Activated CD4-positive, alpha-beta T cell treated with anti-CD3 and anti-CD28 coated beads, Interleukin-10, Interleukin-2, amounts not matched to agents 100 ng/mL and 50 ng/mL, durations not matched to agents 16 hours and 8 hours (primary cell): ENCODE measurements at places on chromosomes 12 and 14.

GRCh38 chr12:56987551-56988053 is 18.7 kb downstream of the ZBTB39 start:
- DNase-seq: peak; percentile 75

DNA sequence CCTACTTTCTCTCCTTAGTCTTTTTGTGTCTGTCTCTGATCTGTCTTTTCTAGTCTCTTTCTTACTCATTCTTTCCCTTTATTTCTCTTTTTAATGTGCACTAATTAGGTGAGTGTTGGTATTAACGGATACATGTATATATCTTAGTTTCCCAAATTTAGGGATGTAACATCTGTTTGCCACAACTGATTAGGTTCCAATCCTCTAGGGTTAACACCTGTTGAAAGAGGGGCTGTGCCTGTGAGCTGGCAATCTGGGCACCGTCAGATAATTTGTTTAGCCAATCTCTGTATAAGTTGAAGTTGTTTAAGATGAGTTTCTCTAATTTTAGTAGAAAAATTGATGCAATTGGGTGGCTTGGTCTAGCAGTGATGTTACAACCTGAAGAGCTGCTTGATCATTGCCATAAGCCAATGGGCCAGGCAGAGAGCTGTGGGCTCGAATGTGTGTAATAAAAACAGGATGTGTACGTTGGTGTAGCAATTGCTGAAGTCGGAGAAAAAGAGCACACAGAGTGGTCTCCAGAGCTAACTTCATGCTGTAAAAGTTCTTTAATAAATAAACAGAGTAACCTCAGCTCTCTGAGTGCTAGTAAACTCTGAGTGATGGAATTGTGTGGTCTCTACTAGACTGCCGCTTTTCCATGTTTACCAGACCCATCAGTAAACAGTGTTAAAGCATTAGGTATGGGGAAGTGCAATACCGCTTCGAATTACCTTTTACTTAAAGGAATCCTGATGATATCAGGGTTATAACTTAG is 18.3 kb upstream of the LYZ start:
- peak; percentile 37 for DNase-seq

- DNase-seq: no peak
Measured at GRCh38 chr12:546265-546919, 86.7 kb downstream of the B4GALNT3 start.

DNA sequence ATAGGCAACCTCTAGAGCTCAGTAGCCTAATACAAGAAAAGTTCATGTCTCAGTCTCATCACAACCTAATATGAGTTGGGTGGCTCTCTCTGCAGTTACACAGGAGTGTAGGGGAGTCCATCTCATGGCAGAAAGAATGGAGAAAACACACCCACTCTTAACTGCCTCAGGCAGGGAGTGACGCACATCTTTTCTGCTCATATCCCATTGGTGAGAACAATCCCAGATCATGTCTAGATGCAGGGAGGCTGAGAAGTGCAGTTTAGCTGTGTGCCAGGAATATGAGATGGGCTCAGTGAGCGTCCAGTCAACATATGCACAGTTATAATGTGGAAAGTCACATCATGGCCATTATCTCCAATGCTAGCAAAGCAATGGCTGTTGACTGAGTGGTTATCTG is 59.3 kb upstream of the KCNA5 start:
- DNase-seq: no peak

DNA sequence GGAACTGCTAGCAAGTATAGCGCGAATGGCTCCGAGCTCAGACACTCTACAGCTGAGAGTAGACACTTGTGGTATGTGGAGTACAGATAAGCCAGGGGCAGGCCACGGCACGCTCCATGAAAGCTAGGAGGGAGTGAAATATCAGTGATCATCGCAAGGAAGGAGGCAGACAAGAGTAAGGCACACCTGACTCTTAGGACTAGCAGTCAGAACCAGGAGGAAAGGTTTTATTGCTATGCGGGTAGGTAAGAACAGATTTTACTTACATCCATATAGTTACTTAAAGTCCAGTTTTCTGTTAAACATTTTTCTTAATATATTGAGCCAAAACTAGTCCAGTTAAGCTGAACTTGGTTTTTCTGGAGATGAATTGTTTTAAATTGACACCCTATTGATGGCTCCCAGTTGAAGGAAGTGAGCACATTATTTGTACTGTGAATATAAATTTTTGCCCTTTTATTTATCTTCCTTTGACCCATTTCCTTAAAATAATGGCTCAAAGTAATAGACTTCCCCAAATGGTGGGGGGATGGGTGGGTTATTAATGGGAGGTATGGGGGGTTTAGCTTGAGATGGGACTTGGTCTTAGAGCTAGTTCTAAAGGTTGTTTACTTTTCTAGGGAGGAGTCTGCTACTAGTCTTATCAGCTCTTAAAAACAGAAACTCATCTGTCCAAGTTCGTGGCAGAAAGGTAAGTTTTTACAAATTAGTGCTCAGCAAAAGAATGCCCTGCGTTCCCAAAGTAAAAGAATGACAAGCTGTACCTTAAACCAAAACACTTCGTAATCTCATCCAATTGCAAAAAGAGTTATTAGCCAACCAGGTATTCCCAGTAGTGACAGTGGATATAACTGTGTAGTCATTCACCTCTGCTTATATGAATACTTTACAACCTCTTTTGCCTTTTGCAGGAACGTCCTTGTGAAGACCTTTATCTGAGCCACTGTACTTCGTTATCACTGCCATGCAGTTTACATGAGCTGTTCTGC is 5.8 kb downstream of the HNRNPA1 start:
- no peak for DNase-seq

DNA sequence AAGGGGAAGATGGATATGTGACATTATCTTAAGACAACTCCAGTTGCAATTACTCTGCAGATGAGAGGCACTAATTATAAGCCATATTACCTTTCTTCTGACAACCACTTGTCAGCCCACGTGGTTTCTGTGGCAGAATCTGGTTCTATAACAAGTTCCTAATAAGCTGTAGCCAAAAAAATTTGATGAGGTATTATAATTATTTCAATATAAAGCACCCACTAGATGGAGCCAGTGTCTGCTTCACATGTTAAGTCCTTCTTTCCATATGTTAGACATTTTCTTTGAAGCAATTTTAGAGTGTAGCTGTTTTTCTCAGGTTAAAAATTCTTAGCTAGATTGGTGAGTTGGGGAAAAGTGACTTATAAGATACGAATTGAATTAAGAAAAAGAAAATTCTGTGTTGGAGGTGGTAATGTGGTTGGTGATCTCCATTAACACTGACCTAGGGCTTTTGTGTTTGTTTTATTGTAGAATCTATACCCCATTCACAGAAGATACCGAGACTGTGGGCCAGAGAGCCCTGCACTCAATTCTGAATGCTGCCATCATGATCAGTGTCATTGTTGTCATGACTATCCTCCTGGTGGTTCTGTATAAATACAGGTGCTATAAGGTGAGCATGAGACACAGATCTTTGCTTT is 36.9 kb downstream of the PSEN1 start:
- peak; percentile 38 for DNase-seq

DNA sequence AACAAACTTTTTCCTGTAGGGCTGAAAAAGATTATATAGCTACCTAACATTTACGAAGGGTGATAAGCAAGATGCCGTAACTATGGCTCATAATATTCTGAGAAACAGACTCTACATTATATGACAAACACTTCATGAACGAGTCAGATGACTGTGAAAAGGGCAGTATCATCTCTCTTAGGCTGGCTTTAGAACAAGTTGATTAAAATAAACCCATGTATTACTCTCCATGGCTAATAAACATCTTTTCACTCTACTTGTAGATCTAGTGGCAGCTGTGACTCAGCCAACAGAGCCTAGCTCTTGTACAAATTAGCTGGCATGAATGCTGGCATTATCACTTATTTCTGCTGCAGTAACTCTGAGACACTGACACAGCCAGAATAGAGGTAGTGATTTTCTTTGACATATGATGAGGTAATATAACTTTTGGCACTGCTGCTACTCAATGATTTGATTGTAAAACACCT is 47.1 kb downstream of the SLC2A13 start:
- DNase-seq: no peak

DNA sequence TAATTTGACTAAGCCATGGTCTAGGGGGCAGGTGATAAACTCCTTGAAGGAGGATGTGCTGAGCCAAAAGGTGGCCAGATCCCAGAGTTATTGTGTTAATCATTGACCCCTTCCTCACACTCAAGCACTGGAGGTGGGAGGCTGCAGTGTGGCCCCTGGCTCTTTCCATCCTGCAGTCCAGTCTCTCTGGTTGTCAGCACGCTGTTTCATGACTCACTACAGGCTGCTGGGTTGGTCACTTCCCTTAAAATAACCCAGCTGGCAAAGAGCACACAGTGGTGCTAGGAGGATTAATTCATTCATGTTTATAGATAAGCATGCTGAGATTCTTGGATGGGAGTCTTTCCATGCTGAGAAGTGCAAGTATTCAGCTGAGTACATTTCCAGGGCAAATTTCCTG is 228.9 kb downstream of the ANO2 start:
- no peak for DNase-seq

GRCh38 chr12:131912518-131913274 is 16.4 kb upstream of the PUS1 start:
- DNase-seq: no peak

DNA sequence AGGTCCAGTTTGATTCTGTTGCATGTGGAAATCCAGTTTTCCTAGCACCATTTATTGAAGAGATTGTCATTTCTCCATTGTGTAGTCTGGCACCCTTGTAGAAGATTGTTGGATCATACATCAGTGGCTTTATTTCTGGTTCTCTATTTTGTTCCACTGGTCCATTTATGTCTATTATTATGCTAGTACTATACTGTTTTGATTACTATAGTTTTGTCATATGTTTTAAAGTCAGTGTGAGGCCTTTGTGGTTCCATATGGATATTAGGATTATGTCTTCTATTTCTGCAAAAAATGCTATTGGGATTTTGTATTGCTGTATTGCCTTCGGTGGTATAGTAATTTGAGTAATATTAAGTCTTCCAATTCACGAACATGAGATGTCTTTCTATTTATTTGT is 51.4 kb downstream of the LEMD3 start:
- DNase-seq: no peak

DNA sequence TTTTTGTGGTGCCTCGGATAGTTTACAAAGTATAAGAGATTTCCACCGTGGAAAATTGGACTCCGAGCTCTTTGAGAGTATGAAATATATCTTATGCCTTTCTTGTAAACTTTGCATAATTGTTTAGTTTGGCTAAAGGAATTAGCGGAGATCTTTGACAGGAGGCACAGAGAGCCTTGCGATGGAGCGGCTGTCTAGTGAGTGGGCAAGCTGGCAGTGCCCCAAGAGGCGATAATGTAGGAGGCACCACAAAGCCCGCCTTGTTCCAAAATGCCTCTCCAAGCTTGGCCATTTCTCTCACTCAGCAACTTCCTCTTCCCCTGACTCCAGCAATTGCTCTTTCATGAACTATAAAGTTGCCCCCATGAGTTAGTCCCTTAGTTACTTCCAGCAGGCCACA is 270.1 kb upstream of the PRICKLE1 start:
- no peak for DNase-seq

GRCh38 chr14:21902561-21903181 is 229.1 kb upstream of the OR4E1 start:
- no peak for DNase-seq

DNA sequence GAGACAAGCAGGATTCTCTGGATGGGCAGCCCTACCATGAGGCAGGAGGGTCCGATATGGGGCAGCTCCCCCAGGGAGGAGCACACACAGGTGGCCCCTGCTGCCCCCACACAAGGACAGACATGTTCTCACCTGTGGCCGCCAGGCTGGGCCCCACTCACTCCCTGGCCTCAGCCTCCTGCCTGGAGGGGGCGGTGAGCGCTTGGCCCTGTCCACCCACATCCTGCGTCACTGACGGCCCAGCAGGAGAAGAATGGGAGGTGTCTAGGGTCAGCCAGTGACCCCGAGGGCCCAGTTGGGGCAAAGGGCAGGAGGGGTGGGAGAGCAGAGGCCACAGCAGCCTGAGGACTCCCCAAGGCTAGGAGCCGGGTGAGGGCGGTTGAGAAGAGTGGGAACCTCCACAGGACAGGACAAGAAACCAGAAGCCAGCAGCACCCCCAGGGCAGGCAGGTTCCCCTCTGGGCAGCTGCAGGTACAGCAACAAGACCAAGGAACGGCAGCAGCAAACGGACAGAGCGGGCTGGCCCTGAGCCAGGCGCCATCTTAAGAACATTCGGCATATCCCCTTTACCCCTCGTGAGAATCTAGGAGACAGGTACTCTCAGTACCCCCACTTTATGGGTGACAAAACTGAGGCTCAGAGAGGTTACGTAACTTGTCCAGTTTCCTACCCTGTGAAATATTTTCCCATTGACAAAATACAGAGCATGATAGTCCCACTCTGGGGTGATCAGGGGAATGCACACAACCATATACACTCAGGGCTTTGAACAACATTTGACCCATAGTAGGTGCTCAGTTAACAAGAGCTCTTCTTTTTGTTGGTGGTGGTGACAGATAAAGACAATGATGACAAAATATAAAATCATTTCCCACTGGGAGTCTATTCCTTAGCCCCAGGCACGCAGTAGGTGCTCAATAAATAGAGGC is 74.3 kb downstream of the NCOR2 start:
- no peak for DNase-seq

DNA sequence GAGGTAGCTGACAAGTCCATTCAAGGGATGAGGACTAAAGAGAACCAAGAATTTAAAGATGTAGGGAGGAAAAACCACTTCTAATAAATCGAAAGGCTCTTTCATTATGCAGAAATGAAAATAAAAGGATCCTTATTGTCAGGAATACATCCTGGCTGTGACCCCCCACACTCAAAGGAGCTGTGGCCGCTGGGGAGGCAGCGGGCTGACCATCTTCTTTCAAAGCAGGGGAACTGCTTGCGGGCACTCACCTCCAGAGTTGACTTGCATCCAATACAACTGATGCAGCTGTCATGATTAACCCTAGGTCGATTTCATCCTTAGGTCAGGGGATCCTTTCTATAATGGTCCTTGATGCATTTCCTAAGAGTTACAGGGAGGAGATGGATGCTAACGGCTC is 35.3 kb downstream of the TRAFD1 start:
- DNase-seq: no peak

DNA sequence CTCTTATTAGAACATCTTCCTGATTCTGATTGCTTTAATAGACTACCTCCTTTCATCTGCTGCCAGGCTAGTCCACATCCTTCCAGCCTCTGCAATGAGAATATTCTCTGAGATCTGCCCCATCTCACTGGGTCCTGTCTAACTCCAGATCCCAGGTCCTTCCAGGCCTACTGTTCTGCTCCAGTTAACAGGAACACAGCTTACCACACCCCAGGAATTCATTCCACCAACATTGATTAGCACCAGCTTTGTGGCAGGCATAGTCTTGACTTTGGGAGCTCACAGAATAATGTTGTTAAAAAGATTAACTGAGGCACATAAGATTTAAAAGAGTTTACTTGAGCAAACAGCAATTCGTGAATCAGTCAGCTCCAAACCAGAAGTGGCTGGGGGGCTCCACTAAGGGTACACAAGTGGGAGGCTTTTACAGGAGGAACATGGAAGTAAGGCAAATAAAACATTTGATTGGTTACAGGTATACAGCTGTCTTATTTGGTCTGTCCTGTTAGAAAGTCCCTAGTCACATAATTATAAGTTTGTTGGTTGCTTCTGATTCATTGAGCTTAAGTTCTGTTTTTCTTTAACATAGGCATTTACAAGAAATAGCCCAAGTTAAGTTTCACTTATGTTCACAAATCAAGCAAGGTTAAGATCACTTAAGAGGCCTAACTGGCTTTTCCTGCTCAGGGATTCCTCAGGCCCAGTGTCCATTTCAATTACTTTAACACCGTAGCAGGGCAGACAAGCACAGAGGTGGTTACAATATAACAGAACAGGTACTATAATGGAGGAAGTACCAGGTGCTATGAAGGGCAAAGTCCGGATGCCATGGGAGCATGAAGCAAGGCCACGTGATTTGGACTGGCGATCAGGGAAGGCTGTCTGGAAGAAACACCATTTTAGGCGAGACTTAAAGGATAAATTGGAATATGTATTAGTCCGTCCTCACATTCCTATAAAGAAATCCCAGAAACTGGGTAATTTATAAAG is 12.2 kb upstream of the MYH7 start:
- DNase-seq: no peak
